Activated T-helper 2 cell treated with anti-CD3 and anti-CD28 coated beads, Interferon-gamma antibody, Interleukin-2, Interleukin-4, amounts not matched to agents 10 μg/mL and 5 μg/mL and 100 μg/mL, durations not matched to agents 14 hours and 24 hours and 36 hours (primary cell): ENCODE measurements at places on chromosomes 5 and 9.

GRCh38 chr5:107812570-107813141, 141.9 kb upstream of the EFNA5 start:
- H3K36me3 ChIP-seq = no peaks in the 10 kb centered on the region
- no peaks in the 10 kb centered on the region for H3K27me3 ChIP-seq
- H3K4me1 ChIP-seq = peaks cover 3% of the 10 kb centered on the region
- H3K4me3 ChIP-seq = no peak overlapping the region

DNA sequence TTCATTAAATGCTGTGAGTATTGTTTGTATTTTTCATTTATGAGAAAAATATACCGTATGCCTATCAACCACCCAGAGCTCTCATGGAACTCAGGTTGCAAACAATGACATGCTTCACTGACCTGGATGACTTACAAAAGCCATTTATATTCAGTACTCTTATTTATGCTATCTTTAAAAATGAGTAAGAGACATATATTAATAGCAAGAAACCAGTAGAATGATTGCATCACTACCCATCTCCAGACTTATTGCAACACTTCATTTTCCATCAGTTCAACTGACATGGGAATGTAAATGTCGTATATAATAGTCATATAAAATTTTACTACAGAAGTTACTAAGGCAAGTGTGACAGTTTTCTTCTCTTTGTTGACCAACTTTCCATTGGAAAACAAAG, 69.1 kb downstream of the OTP start:
- no peaks in the 10 kb centered on the region for H3K36me3 ChIP-seq
- no peak overlapping the region for H3K27ac ChIP-seq
- no peak for DNase-seq
- no peaks in the 10 kb centered on the region for H3K4me1 ChIP-seq
- H3K4me3 ChIP-seq = no peak overlapping the region

GRCh38 chr9:4933177-4933576, 51.9 kb upstream of the JAK2 start:
- H3K27ac ChIP-seq = no peak overlapping the region
- H3K4me1 ChIP-seq = peaks cover 51% of the 10 kb centered on the region
- H3K4me3 ChIP-seq = no peak overlapping the region
- DNase-seq = no peak
- H3K27me3 ChIP-seq = no peaks in the 10 kb centered on the region
- peaks cover 8% of the 10 kb centered on the region for H3K36me3 ChIP-seq

DNA sequence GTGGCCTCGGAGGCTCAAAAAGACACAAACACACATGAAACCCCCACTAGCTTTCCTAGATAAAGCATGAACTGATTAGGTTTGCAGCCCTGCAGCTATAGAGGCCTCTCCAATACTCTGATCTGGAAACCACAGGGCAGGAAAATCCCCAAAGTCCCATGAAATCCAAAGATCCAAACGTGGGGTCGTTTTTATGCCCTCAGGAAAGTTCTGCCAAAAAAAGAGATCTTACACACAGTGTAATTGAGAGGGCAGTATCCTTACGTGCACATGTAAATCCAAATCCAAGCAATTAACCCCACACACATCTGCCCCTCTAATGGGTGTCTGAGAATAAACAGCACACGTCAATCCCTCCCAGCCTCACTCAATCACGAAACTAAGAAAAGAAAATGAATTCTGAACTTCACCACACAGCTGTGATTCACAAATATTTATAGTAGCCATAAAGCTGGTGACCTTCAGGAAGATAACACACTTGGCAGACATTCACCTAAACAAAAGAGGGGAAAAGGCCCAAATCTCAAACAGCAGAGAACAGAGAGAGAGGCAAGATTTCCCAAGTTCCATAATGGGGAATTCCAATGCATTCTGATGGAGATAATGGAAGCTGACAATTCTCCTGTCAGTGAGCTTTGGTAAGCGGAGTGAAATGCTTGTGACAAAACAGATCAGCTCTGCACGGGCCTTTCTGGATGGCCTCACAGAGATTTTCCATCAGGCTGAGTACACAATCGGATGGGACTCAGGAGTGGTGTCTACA, 114.2 kb downstream of the SEMA5A start:
- H3K27ac ChIP-seq = no peak overlapping the region
- H3K27me3 ChIP-seq = no peaks in the 10 kb centered on the region
- no peaks in the 10 kb centered on the region for H3K4me1 ChIP-seq
- no peaks in the 10 kb centered on the region for H3K36me3 ChIP-seq

GRCh38 chr5:143898916-143899591, 87.1 kb downstream of the HMHB1 start:
- no peaks in the 10 kb centered on the region for H3K36me3 ChIP-seq
- H3K4me3 ChIP-seq = no peak overlapping the region
- H3K27ac ChIP-seq = peak overlapping the region; percentile 18
- H3K27me3 ChIP-seq = no peaks in the 10 kb centered on the region

DNA sequence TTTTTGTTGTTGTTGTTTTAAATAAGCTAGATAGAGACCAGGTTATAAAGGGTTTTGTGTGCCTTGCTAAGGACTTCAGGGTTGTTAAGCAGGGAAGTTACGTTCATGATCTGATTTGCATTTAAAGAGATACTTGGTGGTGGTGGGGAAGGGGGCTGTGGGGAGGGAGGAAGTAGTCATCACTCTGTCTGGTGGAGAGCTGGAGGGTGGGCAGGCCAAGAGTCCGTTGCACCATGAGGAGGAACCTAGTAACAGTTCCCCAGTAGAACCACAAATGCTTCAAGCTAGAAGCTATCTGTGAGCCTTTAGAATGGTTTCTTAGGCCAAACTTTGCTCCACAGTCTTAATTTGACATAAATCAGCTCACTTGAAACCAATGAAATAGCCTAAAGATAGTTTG, 18.7 kb upstream of the ROPN1L start:
- DNase-seq = no peak
- peaks cover 80% of the 10 kb centered on the region for H3K36me3 ChIP-seq
- no peaks in the 10 kb centered on the region for H3K27me3 ChIP-seq
- no peak overlapping the region for H3K27ac ChIP-seq

GRCh38 chr9:18610956-18611355, 137.0 kb downstream of the ADAMTSL1 start:
- H3K27ac ChIP-seq = no peak overlapping the region
- no peaks in the 10 kb centered on the region for H3K4me1 ChIP-seq
- no peaks in the 10 kb centered on the region for H3K27me3 ChIP-seq
- no peak overlapping the region for H3K4me3 ChIP-seq
- H3K36me3 ChIP-seq = no peaks in the 10 kb centered on the region
- DNase-seq = no peak

- no peak for DNase-seq
- no peak overlapping the region for H3K4me3 ChIP-seq
- H3K27me3 ChIP-seq = no peaks in the 10 kb centered on the region
These were observed 61.8 kb downstream of the LRRC70 start for GRCh38 chr5:62640446-62640845.

GRCh38 chr9:89154651-89155336, 23.8 kb downstream of the SHC3 start:
- no peak for DNase-seq
- no peak overlapping the region for H3K4me3 ChIP-seq
- no peaks in the 10 kb centered on the region for H3K36me3 ChIP-seq
- H3K4me1 ChIP-seq = peaks cover 16% of the 10 kb centered on the region
- H3K27ac ChIP-seq = no peak overlapping the region

GRCh38 chr9:72127753-72128152, 21.5 kb upstream of the GDA start:
- H3K36me3 ChIP-seq = no peaks in the 10 kb centered on the region
- no peak overlapping the region for H3K4me3 ChIP-seq

- no peaks in the 10 kb centered on the region for H3K27me3 ChIP-seq
- H3K36me3 ChIP-seq = no peaks in the 10 kb centered on the region
- H3K4me1 ChIP-seq = no peaks in the 10 kb centered on the region
- H3K27ac ChIP-seq = no peak overlapping the region
- DNase-seq = no peak
- H3K4me3 ChIP-seq = no peak overlapping the region
These were observed 190.6 kb downstream of the MAT2B start for GRCh38 chr5:163695830-163696578.

- no peak for DNase-seq
- no peaks in the 10 kb centered on the region for H3K27me3 ChIP-seq
- peaks cover 33% of the 10 kb centered on the region for H3K36me3 ChIP-seq
- H3K4me1 ChIP-seq = peaks cover 32% of the 10 kb centered on the region
- no peak overlapping the region for H3K4me3 ChIP-seq
- no peak overlapping the region for H3K27ac ChIP-seq
These were observed 14.2 kb upstream of the CXXC5 start for GRCh38 chr5:139634028-139634325.

DNA sequence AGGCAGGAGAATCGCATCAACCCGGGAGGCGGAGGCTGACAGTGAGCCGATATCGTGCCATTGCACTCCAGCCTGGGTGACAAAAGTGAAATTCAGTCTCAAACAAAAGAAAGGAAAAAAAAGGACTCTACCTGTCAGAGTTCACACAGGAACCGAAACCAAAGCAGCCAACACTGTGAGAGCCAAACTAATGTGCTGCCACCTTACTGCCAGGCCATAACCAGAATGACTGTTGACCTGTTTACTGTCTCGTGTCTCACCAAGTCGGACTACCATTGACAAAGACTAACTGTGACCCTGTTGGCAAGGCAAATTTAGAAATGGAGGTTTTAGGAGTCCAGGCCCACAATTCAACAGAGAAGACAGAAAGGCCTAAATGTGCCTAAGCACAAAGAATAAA, 112.4 kb downstream of the ANXA2R start:
- peaks cover 10% of the 10 kb centered on the region for H3K27me3 ChIP-seq
- no peak overlapping the region for H3K27ac ChIP-seq
- no peaks in the 10 kb centered on the region for H3K36me3 ChIP-seq
- no peak for DNase-seq
- no peaks in the 10 kb centered on the region for H3K4me1 ChIP-seq
- H3K4me3 ChIP-seq = no peak overlapping the region

DNA sequence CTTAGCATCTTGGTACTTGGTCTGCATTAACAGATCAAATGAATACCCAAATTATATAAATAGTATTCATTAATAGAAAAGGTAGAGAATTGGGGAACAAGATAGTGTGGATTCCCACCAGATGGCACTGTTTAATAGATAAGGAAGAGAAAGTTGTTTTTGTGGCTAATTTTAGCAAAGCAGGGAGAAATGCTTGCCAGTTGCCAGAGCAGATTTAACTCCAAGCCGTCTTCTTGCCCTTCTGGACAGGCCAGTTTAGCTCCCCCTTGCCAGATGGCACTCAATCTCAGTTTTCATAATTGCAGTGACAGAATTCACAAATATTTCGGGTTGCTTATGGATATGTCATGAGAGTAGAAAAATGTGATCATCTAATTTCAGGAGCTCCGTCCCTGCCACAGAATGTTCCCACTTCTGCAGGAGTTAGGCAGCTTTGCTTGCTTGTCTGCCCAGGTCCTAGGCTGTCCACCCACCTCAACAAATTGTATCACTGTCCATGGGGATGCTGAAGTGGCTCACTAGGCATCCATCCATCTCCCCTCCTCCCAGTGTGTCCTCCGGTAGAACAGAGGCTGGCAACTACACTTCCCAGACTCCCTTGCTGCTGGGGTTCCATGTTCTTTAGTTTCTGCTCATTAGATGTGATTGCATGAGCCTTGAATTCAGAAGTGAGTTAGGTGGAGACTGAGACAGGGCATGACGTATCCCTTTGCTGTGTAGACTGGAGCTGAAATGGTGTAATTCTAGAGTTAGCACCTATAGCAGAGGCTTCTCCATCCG, 11.8 kb upstream of the HEXB start:
- no peaks in the 10 kb centered on the region for H3K4me1 ChIP-seq
- H3K27ac ChIP-seq = no peak overlapping the region
- H3K36me3 ChIP-seq = no peaks in the 10 kb centered on the region
- H3K27me3 ChIP-seq = peaks cover 17% of the 10 kb centered on the region
- DNase-seq = no peak
- no peak overlapping the region for H3K4me3 ChIP-seq

DNA sequence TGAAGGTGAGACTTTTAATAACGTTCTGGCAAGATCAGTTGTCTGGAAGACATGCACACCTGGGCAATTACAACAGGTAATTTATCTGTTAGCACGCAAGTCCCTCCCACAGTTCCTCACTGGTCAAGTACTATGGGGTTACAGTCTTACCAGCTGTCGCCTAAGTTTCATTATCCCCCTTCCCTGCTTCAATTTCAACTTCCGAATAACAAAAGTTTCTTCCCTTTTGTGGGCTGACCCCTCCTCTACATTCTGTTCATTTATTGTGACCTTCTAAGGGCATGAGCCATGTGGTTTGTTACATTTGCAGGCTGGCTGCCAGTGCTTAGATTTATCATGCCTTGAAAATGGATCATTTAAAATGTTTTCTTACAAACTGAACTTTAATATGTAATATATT, 16.5 kb downstream of the GAPT start:
- H3K4me3 ChIP-seq = no peak overlapping the region

- peak overlapping the region; percentile 15 for H3K27ac ChIP-seq
- no peak for DNase-seq
- H3K36me3 ChIP-seq = no peaks in the 10 kb centered on the region
- H3K27me3 ChIP-seq = peaks cover 28% of the 10 kb centered on the region
- H3K4me1 ChIP-seq = peaks cover 19% of the 10 kb centered on the region
- no peak overlapping the region for H3K4me3 ChIP-seq
These were observed 225.9 kb downstream of the PIK3R1 start for GRCh38 chr5:68441309-68442073.

DNA sequence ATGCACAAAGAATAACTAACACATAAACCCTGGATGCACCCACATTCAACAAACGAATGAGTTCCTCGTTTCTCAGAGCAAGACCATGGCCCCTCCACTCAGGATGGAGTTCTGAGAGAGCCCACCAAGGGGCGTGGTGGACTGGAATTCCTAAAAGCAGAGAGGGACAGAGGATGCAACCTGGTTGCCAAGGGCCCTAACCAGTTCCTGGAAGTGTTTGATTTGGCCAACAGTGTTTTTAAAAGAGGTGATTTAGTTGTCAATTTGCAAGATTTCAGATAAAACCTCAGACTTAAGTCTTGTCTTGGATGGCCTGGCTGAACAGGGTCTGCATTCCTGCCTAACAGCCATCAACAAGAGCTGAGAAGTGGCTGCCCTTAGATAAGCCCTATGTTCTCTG, 34.4 kb downstream of the GLRA1 start:
- no peak overlapping the region for H3K4me3 ChIP-seq
- H3K36me3 ChIP-seq = no peaks in the 10 kb centered on the region
- H3K27ac ChIP-seq = no peak overlapping the region
- no peaks in the 10 kb centered on the region for H3K4me1 ChIP-seq
- no peaks in the 10 kb centered on the region for H3K27me3 ChIP-seq

GRCh38 chr9:107827304-107827703, 337.7 kb upstream of the KLF4 start:
- H3K27ac ChIP-seq = no peak overlapping the region
- no peak overlapping the region for H3K4me3 ChIP-seq
- no peaks in the 10 kb centered on the region for H3K27me3 ChIP-seq
- no peak for DNase-seq
- H3K36me3 ChIP-seq = no peaks in the 10 kb centered on the region

GRCh38 chr9:16028548-16028947, 475.7 kb downstream of the CCDC171 start:
- no peak for DNase-seq
- peaks cover 9% of the 10 kb centered on the region for H3K27me3 ChIP-seq
- H3K36me3 ChIP-seq = no peaks in the 10 kb centered on the region
- H3K4me1 ChIP-seq = peaks cover 9% of the 10 kb centered on the region
- no peak overlapping the region for H3K4me3 ChIP-seq

DNA sequence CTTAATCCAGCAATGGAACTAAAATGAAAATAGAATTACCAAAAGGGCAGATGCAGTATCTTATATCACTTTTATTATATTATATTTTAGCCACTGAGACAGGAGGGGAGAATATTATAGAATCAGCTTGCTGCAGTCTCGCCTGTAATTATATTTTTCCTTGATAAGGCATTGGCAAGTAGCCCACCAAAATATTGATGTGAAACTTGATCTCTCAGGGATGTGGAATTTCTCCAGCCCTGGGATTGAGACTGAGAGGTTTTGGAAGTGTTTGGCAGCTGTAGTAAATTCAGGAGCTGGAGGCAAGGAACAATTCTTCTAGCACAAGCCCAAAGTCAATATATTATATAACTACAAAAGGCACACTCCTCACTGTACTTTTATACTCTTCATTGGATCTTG, 142.1 kb upstream of the ADAMTSL1 start:
- no peaks in the 10 kb centered on the region for H3K27me3 ChIP-seq
- H3K36me3 ChIP-seq = no peaks in the 10 kb centered on the region
- H3K4me3 ChIP-seq = no peak overlapping the region
- no peak for DNase-seq
- no peak overlapping the region for H3K27ac ChIP-seq
